ENCODE measurements at places on chromosomes 1 and 21.

DNA sequence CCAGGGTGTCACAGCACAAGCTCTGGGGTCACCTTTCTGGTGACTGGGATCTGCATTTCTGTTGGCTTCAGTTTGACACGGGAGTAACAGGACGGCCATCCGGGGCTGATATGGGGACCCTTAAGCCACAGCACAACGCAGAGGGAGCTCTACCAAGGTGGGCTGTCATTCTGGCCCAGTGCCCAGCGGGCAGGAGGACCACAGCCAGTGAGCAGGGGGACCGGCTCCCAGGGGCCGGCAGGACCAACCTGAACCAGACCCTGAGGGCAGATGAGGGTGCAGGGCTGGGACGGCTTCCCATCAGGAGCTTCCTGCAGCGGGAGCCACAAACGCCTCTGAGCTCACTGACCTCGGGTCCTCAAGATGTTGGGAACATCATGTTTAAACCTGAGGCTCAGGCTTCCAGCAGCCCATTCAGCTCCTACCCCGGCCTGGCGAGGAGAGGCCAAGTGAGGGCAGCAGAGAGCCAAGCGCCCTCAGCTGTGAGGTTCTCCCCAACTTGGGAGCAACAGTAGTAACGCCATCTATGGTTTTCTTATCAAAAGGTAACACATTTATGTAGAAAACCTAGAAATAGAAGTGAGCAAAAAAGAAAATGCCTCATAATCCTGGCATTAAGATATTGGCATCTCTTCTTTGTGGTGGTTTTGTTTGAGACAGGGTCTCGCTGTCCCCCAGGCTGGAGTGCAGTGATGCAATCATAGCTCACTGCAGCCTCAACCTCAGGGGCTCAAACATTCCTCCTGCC lies 26.8 kb downstream of the TMEM201 start:
- DNase-seq = no peak
- H3K27me3 ChIP-seq = no peaks in the 10 kb centered on the region
- no peaks in the 10 kb centered on the region for H3K36me3 ChIP-seq
- H3K4me1 ChIP-seq = no peaks in the 10 kb centered on the region
- H3K27ac ChIP-seq = no peak overlapping the region
- H3K4me3 ChIP-seq = no peak overlapping the region

GRCh38 chr1:95575291-95575690 lies 341.3 kb downstream of the RWDD3 start:
- no peak for DNase-seq
- no peaks in the 10 kb centered on the region for H3K36me3 ChIP-seq
- no peak overlapping the region for H3K27ac ChIP-seq
- H3K4me1 ChIP-seq = no peaks in the 10 kb centered on the region
- H3K27me3 ChIP-seq = no peaks in the 10 kb centered on the region

GRCh38 chr1:92480813-92481598 lies 5.7 kb downstream of the GFI1 start:
- DNase-seq = no peak
- no peak overlapping the region for H3K27ac ChIP-seq
- H3K4me1 ChIP-seq = peaks cover 28% of the 10 kb centered on the region
- H3K27me3 ChIP-seq = peaks cover 65% of the 10 kb centered on the region

GRCh38 chr1:28877132-28877781 lies 37.1 kb upstream of the EPB41 start:
- no peak overlapping the region for H3K4me3 ChIP-seq
- H3K4me1 ChIP-seq = no peaks in the 10 kb centered on the region
- no peak overlapping the region for H3K27ac ChIP-seq
- DNase-seq = peak; percentile 80
- H3K27me3 ChIP-seq = no peaks in the 10 kb centered on the region

GRCh38 chr21:31557421-31558188 lies 101.9 kb upstream of the SOD1 start:
- H3K4me3 ChIP-seq = peak overlapping the region; percentile 91
- H3K4me1 ChIP-seq = peaks cover 17% of the 10 kb centered on the region
- no peak overlapping the region for H3K27ac ChIP-seq
- peaks cover 16% of the 10 kb centered on the region for H3K27me3 ChIP-seq
- DNase-seq = no peak

DNA sequence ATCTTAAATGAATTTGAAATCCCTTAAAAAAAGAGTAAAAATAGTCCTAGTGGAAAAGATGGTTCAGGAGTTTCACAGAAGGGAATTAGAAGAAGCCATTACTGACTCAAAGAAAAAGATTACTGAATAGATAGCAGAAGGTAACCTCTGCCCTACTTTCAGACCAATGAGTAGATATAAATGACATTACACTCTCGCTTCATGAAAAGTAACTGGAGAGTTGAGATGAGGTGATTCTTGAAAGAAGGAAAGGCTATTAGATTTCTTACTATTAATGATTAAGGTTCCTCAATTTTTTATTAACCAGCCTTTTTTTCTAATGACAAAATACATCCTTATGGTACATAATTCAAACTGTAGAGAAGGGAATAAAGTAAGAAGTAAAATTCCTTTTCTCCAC lies 28.3 kb downstream of the CCN1 start:
- H3K4me1 ChIP-seq = peaks cover 22% of the 10 kb centered on the region
- no peaks in the 10 kb centered on the region for H3K36me3 ChIP-seq
- no peaks in the 10 kb centered on the region for H3K27me3 ChIP-seq
- H3K27ac ChIP-seq = no peak overlapping the region
- DNase-seq = no peak

DNA sequence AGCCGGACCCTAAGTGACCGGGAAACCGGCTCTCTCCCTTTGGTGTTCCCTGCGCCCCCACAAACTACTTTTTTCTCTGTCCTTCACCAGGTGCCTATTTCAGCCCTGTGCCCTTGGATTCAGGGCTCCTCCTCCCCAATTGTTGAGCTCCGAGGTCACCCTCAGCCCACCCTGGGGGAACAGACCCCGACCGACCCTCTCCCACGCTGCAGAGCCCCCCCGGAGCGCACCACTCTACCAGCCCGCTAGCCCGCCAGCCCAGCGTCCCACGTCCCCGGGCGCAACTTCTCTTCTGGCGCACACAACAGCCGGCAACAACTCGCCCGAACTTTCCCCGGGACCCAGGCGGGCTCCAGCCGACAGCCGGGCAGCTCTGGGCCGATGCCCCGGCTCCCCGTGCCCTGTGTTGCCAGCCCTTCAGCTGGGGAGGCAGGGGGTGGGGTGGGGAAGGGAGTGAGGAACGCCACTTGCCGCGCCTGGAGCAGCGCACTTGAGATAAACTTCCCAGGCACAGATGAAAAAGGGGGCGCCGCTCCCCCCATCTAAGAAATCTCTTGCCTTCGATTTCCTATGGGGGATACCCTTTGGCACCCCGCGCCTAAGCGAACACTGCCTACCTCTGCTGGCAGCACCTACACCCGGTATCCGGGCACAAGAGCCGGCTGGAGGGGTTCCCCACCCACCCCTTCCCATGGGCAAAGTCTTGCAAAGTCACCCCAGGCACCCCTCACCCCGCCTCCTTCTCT lies 997 bp downstream of the CASZ1 start:
- H3K27me3 ChIP-seq = no peaks in the 10 kb centered on the region
- H3K4me3 ChIP-seq = peak overlapping the region; percentile 80
- peak overlapping the region; percentile 87 for H3K27ac ChIP-seq
- no peak for DNase-seq

GRCh38 chr1:40362199-40362598 lies 11.3 kb upstream of the SMAP2 start:
- no peak for DNase-seq
- no peaks in the 10 kb centered on the region for H3K27me3 ChIP-seq
- H3K27ac ChIP-seq = no peak overlapping the region
- H3K4me1 ChIP-seq = no peaks in the 10 kb centered on the region

DNA sequence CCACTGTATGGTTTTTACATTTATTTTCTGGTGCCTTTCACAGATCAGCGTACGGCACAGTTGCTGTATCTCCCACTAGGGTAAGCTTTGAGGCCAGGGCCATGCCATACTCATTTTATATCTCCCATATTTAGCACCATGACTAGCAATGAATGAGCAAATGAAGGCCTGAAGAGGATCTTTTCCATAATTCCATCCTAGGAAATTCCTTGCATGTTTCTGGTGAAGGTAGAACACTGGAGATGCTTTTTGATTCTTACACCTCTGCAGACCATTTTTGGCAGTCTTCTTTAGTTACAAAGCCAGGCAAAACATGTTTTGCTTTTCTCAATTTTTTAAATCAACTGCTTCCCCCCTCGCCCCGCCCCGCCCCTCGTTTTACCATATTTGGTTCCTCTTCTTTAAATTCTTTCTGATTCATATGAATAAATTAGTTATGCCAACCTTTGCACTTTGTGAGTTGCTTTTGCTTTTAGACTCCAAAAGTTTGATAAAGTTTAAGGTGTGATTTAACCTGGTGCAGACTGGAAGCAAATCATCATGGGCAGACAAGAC lies 78.9 kb upstream of the AK4 start:
- peak; percentile 37 for DNase-seq
- H3K27ac ChIP-seq = peak overlapping the region; percentile 100
- H3K4me3 ChIP-seq = peak overlapping the region; percentile 93
- H3K36me3 ChIP-seq = no peaks in the 10 kb centered on the region

- no peaks in the 10 kb centered on the region for H3K36me3 ChIP-seq
- no peaks in the 10 kb centered on the region for H3K27me3 ChIP-seq
- H3K4me1 ChIP-seq = no peaks in the 10 kb centered on the region
Observed at GRCh38 chr1:41014871-41015270, 6.7 kb downstream of the SLFNL1 start.

DNA sequence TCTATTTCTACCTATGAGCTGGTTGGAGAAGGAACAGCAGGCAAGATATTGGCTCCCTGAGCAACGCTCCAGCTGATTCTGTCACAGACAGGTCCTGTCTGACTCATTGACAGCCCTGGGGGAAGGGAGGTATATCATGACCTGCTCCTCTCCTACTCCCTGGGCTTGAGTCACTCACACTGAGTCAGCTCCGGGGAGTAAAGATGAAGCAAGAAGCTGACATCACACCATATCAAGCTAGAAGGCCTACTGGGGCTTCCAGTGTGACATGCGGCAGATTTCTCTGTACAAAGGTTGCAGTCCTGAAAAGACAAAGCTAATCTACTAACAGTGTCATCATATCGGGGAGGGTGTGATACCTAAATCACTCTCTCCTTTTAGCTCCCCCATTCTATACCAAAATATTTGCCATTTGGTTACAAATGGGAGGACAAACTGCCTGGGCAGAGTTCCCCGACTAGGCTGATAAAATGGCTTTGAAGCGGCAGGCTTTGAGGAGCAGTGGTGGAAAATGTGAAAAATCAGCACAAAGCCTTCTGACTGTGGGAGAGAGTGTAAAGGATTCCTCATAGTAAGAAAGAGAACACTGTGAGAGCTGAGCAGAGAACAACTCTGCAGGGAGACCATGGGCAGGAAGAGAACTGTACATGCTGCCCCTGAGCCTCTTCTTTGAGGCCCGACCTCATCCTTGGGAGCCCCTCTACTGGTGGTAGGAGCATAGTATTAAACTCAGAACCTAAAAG lies 15.5 kb downstream of the PI4KB start:
- peaks cover 8% of the 10 kb centered on the region for H3K36me3 ChIP-seq
- peaks cover 8% of the 10 kb centered on the region for H3K4me1 ChIP-seq
- H3K27ac ChIP-seq = peak overlapping the region; percentile 80
- no peak overlapping the region for H3K4me3 ChIP-seq
- peak; percentile 76 for DNase-seq
- no peaks in the 10 kb centered on the region for H3K27me3 ChIP-seq

DNA sequence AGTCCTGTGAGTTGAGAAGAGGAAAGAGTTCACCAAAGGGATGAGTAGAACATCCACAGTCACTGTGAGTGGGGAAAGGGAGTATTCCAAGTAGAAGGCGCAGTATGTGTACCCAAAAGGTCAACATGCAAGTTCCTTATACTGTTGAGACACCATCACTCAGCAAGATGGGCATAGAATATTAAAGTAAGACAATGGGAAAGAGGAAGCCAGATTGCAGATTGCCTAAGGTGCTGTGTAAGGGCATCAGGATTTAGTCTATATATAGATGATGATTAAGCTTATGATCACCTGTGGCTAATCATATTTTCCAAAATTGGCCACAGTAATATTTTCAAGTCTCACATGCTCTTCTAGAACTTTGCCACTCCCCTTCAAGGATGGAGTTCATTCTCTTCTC lies 120.1 kb upstream of the CAMK1G start:
- no peak for DNase-seq
- no peaks in the 10 kb centered on the region for H3K36me3 ChIP-seq
- H3K27me3 ChIP-seq = no peaks in the 10 kb centered on the region
- no peak overlapping the region for H3K4me3 ChIP-seq
- no peaks in the 10 kb centered on the region for H3K4me1 ChIP-seq
- H3K27ac ChIP-seq = no peak overlapping the region

DNA sequence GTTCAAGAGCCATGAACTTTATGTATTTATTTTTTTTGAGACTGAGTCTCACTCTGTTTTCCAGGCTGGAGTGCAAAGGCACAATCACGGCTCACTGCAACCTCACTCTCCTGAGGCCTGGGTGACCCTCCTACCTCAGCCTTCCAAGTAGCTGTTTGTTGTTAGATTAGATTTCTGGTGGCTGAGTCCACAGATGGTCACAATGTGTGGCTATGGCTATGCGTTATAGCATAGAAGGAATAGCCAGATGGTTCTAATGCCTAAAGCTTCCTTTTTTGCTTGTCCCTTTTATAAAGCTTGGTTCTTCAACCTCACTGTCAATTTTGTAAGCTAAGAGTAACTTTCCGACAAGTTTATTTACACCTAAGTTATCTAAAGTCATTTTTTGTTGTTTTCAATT lies 62.3 kb upstream of the FMN2 start:
- H3K27me3 ChIP-seq = no peaks in the 10 kb centered on the region
- no peaks in the 10 kb centered on the region for H3K36me3 ChIP-seq
- no peak overlapping the region for H3K4me3 ChIP-seq
- no peak overlapping the region for H3K27ac ChIP-seq
- DNase-seq = no peak
- no peaks in the 10 kb centered on the region for H3K4me1 ChIP-seq

GRCh38 chr1:162230517-162230916 lies 146.1 kb downstream of the SPATA46 start:
- no peak overlapping the region for H3K4me3 ChIP-seq
- no peaks in the 10 kb centered on the region for H3K36me3 ChIP-seq
- H3K27me3 ChIP-seq = no peaks in the 10 kb centered on the region
- no peak overlapping the region for H3K27ac ChIP-seq
- H3K4me1 ChIP-seq = no peaks in the 10 kb centered on the region

- no peaks in the 10 kb centered on the region for H3K27me3 ChIP-seq
- H3K4me1 ChIP-seq = no peaks in the 10 kb centered on the region
- H3K4me3 ChIP-seq = no peak overlapping the region
- no peak for DNase-seq
- H3K36me3 ChIP-seq = no peaks in the 10 kb centered on the region
- H3K27ac ChIP-seq = no peak overlapping the region
Observed at GRCh38 chr1:219751870-219752507, 139.1 kb upstream of the ZC3H11B start.

DNA sequence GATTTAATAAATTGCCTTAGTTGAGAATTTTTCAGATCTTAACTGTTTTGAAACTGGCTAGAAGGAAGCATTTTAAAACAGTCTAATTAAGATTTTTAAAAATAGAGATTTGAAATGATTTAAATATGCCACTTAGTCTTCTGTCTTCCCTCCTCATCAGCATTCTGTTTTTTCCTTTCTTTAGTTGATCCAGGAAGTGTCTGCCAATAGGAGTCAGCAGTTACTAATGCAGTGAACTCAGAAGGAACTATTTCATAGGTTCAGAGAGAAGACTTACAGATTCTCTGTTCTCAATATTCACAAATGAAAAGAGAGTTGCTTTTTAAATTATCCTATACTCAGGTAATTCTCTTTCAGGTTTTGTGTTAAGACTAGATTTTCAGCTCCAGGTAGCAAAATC lies 84.5 kb downstream of the RPS6KC1 start:
- no peak overlapping the region for H3K4me3 ChIP-seq
- no peaks in the 10 kb centered on the region for H3K27me3 ChIP-seq
- H3K27ac ChIP-seq = no peak overlapping the region
- no peak for DNase-seq

GRCh38 chr1:23673086-23673813 lies 18.4 kb upstream of the RPL11 start:
- DNase-seq = no peak
- H3K4me1 ChIP-seq = no peaks in the 10 kb centered on the region
- no peaks in the 10 kb centered on the region for H3K27me3 ChIP-seq
- H3K36me3 ChIP-seq = no peaks in the 10 kb centered on the region
- H3K27ac ChIP-seq = no peak overlapping the region
